Glutamatergic neuron (in vitro differentiated cells): ENCODE measurements at places on chromosomes 4 and X.

GRCh38 chr4:87241336-87241735, 20.9 kb upstream of the KLHL8 start:
- no peak for DNase-seq

DNA sequence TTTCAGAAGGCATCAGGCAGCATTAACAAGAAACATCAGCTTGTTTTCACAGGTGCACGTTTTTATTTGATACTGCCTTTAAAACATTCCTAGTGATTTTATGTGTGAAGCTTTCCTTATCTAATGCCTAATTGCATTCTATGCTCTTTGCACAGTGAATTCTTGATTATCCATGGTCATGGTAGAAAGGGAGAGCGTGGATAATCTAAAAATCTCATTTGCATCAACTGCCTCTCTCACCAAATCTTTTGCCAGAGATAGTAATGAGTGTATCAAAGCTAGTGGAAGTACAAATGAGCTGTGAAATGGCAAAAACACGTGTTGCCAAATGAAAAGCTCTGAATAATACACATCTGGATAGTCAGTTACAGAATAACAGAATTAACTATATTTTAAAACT, 170.5 kb downstream of the NAA11 start:
- DNase-seq, result no peak

GRCh38 chrX:80423744-80424143, 3.5 kb downstream of the TENT5D start:
- DNase-seq, result no peak

DNA sequence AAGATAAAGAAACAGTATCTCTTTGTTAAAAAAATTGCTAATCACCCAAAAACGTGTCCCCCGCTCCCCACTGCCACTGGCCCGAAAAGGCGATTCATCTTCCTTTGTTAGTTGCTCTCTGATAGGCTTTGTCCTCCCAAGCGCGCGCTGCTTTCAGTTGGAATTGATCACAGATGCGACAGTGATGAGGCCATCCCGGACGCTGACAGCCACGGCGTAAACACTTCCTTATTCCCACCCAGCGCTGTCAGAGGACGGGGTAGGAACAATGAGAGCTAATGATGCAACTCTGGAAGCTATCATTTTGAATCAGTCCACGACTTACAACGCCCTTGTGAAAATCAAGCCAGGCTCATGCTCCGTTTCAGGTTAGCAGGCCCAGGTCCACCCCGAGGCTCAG, 21.4 kb downstream of the SOD3 start:
- DNase-seq, result no peak

DNA sequence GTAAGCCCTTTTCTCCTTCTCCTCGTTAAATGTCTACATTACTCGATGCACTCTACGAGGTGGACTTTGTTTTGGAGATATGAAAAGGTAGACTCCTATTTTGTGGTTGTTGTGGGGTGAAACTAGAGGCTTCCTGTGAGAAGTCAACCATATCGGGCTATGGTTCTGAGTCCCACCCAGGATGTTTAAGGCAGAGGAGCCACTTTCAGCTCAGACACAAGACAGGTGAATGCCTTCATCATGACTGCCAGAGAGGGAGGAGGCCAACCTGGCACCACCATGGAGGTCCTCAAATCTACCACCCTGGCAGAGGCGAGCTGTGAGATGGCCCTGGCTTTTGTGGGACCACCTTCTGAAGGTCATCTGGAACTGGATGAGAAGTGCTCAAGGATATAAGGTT, 154.4 kb upstream of the KLF3 start:
- DNase-seq, result no peak

GRCh38 chr4:42148425-42148824, 4.0 kb downstream of the BEND4 start:
- no peak for DNase-seq

- DNase-seq, result no peak
These were observed 31.4 kb upstream of the PITX2 start for GRCh38 chr4:110654254-110654635.
